ENCODE measurements at places on chromosomes 1 and 21.

- DNase-seq = no peak
These were observed 20.0 kb downstream of the PPP1R15B start for GRCh38 chr1:204391629-204392028.

DNA sequence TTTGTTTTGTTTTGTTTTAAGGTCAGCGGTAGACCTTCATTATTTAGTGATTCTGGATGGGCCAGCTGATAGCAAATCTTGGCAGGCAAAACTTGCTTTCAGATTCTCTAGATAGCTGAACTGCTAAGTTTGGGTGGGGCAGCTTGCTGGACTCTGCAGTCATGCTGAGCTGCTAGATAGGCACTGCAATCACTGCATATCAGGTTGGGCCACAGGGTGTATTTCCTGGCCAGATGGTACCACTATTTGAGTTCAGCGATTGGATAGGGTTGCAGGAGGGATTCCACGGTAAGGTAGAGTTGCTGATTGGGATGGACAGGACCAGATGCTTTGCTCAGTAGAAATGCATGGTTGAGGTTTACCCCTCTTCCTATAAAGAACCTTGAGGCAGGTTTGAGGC, 579.3 kb upstream of the ADGRL4 start:
- no peak for DNase-seq

GRCh38 chr21:43203591-43203990, 34.8 kb downstream of the CRYAA start:
- no peak for DNase-seq

GRCh38 chr1:151815716-151816327, 10.6 kb upstream of the LINGO4 start:
- no peak for DNase-seq

GRCh38 chr1:62912028-62912638, 128.2 kb downstream of the ATG4C start:
- peak; percentile 30 for DNase-seq

GRCh38 chr1:19436716-19437476, 48.4 kb downstream of the CAPZB start:
- peak; percentile 86 for DNase-seq

DNA sequence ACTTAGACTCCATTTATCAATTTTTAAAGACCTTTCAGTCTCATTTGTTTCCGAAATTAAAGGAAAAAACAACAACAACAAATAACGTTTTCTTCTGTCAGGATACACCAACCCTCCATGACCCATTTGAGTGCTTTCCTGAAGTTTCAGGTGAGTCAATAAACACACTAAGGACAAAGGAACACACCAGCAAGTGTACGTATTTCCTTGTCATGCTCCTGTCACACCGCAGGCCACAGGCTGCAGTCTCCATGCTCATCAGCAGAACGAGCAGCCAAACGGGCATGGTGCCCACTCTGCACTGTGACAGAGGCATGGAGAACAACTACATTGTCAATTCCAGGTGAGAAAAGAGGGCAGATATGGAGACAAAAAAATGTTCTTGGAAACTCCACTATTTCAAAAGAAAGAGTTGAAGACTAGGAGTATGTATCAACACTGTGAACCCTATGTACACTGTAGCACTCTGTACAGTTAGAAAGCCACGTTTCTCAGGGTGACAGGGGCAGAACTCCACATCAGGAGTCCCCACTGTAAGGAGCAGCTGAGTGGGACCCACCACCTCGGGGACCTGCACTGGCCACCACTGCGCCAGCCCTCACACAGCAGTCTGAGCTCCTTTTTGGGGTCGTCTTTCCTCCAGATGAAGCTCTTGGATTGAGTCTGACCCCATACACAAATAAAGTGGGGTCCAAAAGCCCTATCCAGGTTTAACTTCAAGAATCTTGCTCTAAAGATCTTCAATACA, 2.6 kb downstream of the PTTG1IP start:
- DNase-seq = no peak

GRCh38 chr1:161084597-161084988, 4.8 kb downstream of the NECTIN4 start:
- no peak for DNase-seq

- DNase-seq = no peak
These were observed 23.1 kb upstream of the OR10J4 start for GRCh38 chr1:159408862-159409400.

DNA sequence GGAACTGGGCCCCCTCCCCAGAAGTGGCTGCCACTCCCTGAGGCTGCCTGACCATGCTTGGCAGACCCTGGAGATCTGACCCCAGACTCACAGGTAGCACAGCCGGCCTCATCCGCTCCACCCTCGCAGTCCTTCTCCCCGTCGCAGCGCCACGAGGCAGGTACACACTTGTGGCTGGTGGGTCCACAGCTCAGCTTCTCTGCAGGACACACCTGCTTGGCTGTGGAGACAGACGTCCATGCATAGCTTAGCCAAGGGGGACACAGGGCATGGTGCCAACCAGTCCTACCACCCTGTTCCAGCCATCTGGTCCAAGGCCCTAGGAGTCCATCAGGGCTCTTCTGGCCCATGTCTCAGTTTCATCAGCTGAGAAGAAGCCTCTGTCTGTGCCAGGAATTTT, 42.2 kb upstream of the MAGOH start:
- DNase-seq = no peak

GRCh38 chr1:245298781-245299180, 144.0 kb downstream of the KIF26B start:
- no peak for DNase-seq

DNA sequence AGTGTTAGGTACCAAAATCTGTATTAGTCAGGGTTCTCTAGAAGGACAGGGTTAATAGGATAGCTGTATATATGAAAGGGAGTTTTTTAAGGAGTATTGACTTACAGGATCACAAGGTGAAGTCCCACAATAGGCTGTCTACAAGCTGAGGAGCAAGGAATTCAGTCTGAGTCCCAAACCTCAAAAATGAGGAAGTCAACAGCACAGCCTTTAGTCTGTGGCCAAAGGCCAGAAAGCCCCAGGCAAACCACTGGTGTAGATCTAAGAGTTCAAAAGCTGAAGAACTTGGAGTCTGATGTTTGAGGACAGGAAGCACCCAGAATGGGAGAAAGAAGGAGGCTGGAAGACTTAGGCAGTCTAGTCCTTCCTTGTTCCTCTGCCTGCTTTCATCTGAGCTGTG, 487.5 kb upstream of the CHRM3 start:
- DNase-seq = peak; percentile 76

- DNase-seq = no peak
These were observed 10.5 kb downstream of the PADI3 start for GRCh38 chr1:17259233-17259873.

DNA sequence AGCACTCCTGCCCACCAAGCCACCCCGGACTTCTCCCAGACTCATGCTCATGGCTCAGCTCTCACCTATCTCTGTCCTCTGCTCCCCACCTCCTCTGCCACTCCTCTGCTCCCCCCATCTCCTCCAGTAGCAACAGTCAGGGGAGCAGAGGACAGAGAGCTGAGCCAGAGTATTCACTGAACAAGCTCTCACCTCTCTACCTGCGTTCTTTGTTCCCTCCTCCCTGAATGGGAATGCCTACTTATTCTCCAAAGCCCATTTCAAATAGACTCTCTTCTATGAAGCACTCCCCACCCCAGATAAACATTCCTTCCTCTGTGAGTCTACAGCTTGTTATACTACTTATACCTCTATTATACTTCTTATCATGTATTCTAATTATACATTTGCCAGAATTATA, 6.4 kb upstream of the EFNA1 start:
- no peak for DNase-seq

GRCh38 chr1:153349363-153350320, 1.0 kb upstream of the PGLYRP4 start:
- no peak for DNase-seq

- no peak for DNase-seq
These were observed 48.4 kb downstream of the MAB21L3 start for GRCh38 chr1:116159611-116160010.

GRCh38 chr1:3807769-3808168, 11.5 kb upstream of the LRRC47 start:
- DNase-seq = peak; percentile 3

DNA sequence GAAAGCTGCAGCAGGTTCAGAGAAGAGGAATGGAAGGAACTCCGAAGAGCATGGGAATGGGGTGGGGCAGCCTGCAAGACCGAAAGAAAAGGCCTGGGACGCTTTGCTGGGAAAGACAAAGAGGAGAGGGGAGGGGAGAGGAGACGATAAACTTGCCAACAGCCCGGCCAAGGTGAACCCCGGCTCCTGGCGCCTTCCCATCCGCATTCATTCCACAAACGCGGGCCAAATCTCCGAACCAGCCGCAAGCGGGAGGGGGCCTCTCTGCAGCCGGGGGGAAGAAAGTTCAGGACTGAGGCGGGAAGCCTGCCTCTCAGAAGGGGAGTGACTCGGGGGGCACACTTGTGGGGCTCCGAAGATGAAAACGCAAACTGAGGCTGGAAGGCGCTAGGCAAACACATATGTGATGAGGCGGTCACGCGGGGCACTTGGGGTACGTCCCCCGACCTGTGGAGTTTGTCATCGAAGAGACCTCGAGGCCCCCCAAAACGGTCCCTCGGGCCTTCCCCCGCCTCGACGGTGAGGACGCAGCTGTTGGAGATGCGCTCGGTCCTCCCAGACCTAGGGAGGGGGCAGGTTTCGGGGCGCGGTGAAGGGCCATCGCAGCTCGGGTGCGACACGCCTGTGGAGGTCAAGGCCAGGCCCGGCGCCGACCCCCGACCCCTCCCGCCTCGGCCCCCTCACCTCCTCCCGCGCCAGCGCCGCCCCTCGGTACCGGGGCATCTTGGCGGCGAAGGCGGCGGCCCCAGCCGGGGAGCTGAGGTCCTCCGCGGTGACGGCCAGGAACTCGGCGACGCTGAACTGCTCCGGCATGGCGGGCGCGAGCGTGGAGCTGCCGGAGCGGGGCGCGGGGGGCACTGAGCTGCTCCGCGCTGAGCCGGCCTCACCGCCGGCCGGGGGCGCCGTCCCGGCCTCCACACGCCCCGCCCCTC, at the start of gene ASAP3:
TSS of gene ASAP3 (minus strand) at position 859 of the 932 bp plus-strand sequence. CDS start at position 813, 46 bp downstream.
- DNase-seq = no peak

Data from OCI-M1 (cell line).